Right forelimb (tissue), 1 donor: ENCODE measurements at places on chromosomes 3 and 15.

GRCh38 chr15:31871887-31872281 lies 158.4 kb upstream of the CHRNA7 start:
- no peak for DNase-seq

DNA sequence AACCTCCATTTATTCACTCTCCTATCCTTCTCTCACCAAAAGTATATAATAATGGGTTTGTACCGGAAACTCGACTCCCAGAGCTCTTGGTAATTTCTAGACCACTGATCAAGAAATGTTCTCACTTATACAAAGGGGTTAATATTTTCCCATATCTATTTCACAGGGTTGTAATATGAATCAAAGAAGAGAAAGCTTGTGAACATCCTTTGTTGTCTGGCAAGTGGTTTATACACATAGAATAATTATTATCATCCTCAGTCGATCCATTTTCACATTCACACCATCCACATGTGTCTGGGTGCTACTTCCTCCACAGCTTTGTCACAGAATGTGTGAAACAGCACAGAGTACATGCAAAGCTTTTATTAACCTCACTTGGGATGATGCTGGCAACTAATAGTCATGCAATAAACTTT lies 29.9 kb upstream of the STT3B start:
- DNase-seq, result no peak

- DNase-seq, result no peak
These were observed 7.0 kb downstream of the ROPN1 start for GRCh38 chr3:123984957-123985356.

DNA sequence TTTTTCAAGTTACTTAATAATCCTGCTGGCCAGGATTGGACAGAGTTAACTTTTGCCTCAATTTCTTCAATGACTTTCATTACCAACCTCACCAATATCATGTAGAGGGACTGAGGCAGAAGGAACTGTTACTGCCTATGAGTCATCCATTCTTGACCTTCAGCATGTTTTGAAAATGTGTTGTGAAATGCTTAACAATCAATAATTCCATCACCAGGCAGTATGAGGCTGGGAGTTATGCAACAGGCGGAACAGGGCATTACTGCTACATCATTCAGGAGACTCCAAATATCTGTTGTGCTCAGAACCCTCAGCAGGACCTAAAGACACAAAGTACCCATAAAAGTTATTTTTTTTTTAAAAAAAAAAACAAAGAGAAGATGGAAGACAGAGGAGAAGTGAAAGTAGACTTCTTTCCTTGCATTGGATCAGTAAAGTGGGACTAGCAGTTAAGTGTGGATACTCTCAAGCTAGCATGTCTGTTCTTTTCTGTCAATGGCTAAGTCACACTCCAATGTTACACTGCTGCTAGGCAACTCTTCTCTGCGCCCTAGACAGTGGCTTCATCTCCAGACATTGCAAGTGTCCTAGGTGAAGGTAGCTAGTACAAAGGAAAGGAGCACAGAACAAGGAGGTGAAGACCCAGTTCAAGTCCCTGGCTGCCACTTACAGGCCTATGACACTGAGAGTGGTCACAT lies 184.9 kb upstream of the LPP start:
- DNase-seq, result no peak

- DNase-seq, result no peak
These were observed 27.6 kb downstream of the CD200 start for GRCh38 chr3:112360561-112360960.

GRCh38 chr15:78551902-78552301 lies 11.7 kb downstream of the PSMA4 start:
- no peak for DNase-seq

DNA sequence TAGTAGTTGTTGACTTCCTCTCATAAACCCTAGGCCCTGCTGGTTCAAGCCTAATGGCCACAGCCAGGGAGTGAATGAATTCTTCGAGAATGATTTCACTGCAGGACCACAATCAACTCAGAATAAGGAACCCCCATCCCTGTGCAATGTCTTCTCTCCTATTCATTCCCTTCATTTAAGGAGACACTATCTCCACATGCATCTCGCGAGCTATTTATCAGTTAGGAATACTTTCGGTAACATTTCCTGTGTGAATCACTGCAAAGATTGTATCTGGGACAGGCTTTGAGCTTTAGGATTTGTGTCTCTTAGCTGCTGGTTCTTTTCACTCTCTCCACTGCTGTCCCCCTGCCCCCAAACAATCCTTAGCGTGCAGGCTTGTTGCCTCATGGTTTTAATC lies 94.4 kb downstream of the MYLK start:
- DNase-seq, result no peak

GRCh38 chr3:72174040-72174439 lies 389.1 kb upstream of the PROK2 start:
- DNase-seq, result no peak
